ENCODE measurements at places on chromosomes 12 and 14.

DNA sequence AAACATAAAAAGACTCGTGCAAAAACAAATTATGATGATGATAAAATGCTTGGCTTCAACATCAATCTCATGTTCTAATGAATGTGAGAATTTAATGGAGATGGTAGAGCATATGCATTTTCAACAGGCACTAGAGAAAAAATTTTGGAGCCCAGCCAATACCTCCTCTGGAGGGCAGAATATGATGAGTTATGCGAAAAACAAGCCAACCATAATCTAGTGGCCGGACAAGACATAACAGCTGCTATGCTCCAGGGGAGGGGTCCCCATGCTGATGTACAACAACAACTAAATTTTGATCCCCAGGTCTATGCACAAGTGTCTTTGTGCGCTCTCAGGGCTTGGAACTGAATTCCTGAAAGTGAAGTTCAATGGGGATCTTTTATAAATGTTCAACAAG is 1197.5 kb downstream of the LRFN5 start:
- no peak for DNase-seq

- no peak for DNase-seq
Observed at GRCh38 chr14:76599559-76600287, 161.5 kb upstream of the VASH1 start.

- no peak for DNase-seq
Observed at GRCh38 chr12:130288691-130289090, 49.0 kb upstream of the PIWIL1 start.

- DNase-seq, result no peak
Observed at GRCh38 chr14:103021684-103022001, 35.7 kb downstream of the CDC42BPB start.

DNA sequence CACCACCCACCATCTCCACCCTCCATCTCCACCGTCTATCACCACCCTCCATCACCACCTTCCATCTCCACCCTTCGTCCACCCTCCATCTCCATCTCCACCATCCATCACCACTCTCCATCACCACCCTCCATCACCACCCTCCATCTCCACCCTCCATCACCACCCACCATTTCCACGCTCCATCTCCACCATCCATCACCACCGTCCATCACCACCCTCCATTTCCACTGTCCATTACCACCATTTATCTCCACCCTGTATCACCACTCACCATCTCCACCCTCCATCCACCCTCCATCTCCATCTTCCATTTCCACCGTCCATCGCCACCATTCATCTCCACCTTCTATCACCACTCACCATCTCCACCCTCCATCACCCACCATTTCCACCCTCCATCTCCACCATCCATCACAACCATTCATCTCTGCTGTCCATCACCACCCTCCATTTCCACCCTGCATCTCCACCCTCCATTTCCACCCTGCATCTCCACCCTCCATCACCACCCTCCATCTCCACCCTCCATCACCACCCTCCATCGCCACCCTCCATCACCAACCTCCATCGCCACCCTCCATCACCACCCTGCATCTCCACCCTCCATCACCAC is 6.1 kb upstream of the CEP170B start:
- DNase-seq, result no peak

GRCh38 chr12:127448906-127449305 is 818.1 kb upstream of the TMEM132C start:
- no peak for DNase-seq

Measured in stimulated activated CD8-positive, alpha-beta memory T cell treated with anti-CD3 and anti-CD28 coated beads, Interleukin-4, amount 100 ng/mL, for 24 hours (primary cell).